ENCODE measurements at places on chromosomes 12 and 14.
A peak's percentile ranks its signal among the peaks of the same experiment; 100 is the strongest.

- H3K4me3 ChIP-seq: no peak overlapping the region
- peak overlapping the region; percentile 81 for H3K27ac ChIP-seq
- no peaks in the 10 kb centered on the region for H3K27me3 ChIP-seq
- H3K36me3 ChIP-seq: no peaks in the 10 kb centered on the region
Observed at GRCh38 chr12:69338120-69338859, 9.9 kb upstream of the LYZ start.

DNA sequence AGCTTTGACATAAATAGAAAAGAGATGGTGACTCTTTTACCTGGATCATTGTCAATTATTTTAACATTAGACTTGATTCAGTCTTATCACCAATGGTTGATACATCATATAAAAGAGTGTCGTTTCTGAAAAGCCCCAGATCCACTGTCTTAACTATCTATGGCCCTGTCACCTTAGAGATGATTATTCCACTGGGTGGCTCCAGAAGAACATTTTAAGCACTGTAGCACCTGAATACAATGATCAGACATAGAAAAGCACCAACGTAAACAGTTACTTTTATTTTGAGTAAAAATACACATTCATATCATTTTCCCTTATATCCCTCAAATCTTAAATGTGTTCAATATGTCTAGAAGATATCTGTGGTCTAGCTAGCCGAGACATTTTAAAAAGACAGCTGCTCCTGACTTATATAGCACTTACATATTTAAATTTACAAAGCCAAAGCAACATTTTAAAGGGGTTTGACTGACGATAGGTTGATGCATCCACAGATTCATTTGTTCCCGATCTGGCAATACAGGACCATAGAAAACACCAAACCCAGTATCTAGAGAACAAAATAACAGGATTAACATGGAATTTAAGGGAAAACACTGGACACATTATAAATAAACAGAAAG is 32.9 kb downstream of the TSPAN8 start:
- no peak overlapping the region for H3K27ac ChIP-seq
- DNase-seq: no peak
- peaks cover 7% of the 10 kb centered on the region for H3K36me3 ChIP-seq
- H3K4me3 ChIP-seq: no peak overlapping the region

DNA sequence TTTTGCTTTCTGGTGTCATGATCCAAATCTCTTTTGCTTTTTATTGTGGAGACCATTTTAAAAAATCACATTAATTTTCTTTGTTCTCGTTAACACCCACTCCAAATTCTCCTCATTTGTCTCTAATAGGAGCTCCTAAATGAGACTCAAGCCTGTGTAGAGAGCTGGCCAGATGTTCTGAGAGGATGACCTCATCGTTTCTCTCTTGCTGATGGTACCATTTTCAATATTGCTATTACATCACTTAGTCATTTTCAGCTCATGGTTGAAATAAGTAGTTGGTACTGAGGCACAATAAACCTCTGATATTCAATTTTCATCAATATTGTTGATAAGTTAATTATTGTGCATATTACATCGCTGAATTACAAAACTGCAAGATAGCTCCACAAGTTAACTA is 31.5 kb downstream of the SPTB start:
- H3K4me1 ChIP-seq: no peaks in the 10 kb centered on the region
- no peak overlapping the region for H3K4me3 ChIP-seq
- no peaks in the 10 kb centered on the region for H3K36me3 ChIP-seq
- H3K27ac ChIP-seq: no peak overlapping the region
- H3K27me3 ChIP-seq: no peaks in the 10 kb centered on the region

GRCh38 chr12:116852303-116852702 is 28.9 kb downstream of the HRK start:
- H3K27ac ChIP-seq: no peak overlapping the region
- no peak for DNase-seq
- no peak overlapping the region for H3K4me3 ChIP-seq
